Activated CD4-positive, alpha-beta memory T cell treated with anti-CD3 and anti-CD28 coated beads, Interleukin-2, amount 10 ng/mL, durations not matched to agents 7 days and 5 days (primary cell): ENCODE measurements at places on chromosomes 7 and 10. TPM values are rescaled to one million over a fixed set of nuclear protein-coding genes. Genes with fewer than 3 reads are reported as not detected.

Gene MINDY4
- 1.5 TPM for total RNA-seq

Gene NPVF
- total RNA-seq = not detected

Gene ANTXRL
- total RNA-seq = not detected

Gene ZNF488
- total RNA-seq = 0.10 TPM

Gene SLC18A3
- not detected for total RNA-seq

Gene MKX
- total RNA-seq = not detected

Gene CUEDC2
- 64.5 TPM for total RNA-seq

Gene NEUROG3
- not detected for total RNA-seq

Gene CALML3
- not detected for total RNA-seq

Gene ACSM6
- not detected for total RNA-seq

Gene FANK1
- 0.63 TPM for total RNA-seq

Gene PIK3AP1
- 5.7 TPM for total RNA-seq

Gene CDC14C
- not detected for total RNA-seq
